ENCODE measurements at places on chromosomes 11 and 22.

GRCh38 chr11:102589047-102589459 lies 36.1 kb downstream of the MMP20 start:
- no peak for DNase-seq

GRCh38 chr11:12455938-12456337 lies 78.6 kb downstream of the PARVA start:
- DNase-seq, result no peak

- DNase-seq, result no peak
Measured at GRCh38 chr22:36129486-36130388, 30.8 kb downstream of the APOL3 start.

DNA sequence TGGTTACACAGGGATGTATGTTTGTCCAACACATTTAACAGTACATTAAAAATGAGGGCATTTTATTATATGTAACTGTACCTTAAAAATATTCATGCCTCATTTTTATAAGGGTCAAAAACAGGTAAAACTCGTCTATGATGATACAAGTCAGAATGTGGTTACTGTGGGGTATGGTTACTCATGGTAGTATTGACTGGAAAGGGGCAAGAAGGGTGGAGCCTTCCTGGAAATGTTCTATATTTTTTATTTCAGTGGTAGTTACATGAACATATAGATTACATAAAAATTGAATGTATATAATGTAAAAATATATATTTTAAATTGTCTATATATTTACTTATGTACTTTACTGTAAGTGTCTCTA lies 99.8 kb downstream of the STIM1 start:
- DNase-seq, result no peak

DNA sequence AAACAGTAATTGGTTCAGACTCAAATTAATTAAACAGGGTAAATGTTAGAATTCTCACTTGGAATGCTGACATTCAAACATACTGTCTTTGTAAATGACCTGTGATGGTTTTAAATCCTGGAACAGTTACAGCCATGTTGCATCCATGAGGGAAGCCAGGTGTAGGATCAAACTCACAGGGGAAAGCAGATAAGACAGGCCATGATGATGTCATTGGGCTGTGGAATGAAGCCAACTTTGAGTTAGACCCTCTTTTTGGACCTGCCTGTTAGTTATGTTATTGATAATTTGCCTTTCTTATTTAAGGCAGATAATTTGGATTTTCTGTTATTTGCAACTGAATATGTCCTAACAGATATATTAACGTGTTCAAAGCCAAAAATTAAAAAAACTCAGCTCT lies 39.3 kb upstream of the ABTB2 start:
- DNase-seq, result no peak

- no peak for DNase-seq
Measured at GRCh38 chr11:105577641-105578040, 32.2 kb upstream of the GRIA4 start.

DNA sequence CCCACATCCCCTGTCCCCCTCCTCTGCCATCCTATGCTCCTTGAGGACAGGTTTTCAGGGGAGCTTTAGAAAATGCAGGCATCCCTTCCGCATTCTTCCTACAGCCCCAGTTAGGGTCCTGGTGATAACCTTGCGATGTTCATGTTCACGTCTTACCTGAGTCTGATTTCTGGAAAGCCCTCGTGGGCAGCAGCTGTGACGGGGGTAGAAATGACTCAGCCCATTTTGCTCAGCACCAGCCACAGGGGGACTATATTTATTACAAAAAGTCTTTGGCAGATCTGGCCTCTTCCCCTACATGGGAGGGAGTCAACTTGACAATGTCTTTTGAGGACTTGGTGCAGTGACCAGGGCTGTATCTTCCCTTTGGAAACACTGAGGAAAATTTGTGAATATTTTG lies 12.3 kb downstream of the PKNOX2 start:
- no peak for DNase-seq

- no peak for DNase-seq
Measured at GRCh38 chr11:94997437-94997836, 23.9 kb downstream of the KDM4D start.

DNA sequence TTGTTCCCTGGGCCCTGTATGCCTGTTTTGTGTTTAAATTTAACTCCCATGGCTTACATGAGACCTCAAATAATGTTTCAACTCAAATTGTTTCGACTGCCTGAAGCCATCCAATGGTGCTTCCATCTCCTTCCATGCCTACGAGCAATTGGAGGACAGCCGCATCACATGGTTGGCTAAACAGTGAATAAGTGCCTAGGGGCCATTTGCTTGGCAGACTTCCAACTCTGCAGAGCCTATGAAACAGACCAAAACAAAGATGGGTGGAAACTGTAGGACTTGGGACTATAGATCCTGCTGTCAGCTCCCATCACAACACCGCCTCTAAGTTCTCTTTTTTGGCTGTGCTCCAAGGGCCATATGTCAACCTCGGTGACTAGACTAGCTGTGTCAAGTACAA lies 84.1 kb downstream of the PARVA start:
- no peak for DNase-seq

GRCh38 chr22:37972527-37972926 lies 11.8 kb downstream of the SOX10 start:
- DNase-seq, result no peak

DNA sequence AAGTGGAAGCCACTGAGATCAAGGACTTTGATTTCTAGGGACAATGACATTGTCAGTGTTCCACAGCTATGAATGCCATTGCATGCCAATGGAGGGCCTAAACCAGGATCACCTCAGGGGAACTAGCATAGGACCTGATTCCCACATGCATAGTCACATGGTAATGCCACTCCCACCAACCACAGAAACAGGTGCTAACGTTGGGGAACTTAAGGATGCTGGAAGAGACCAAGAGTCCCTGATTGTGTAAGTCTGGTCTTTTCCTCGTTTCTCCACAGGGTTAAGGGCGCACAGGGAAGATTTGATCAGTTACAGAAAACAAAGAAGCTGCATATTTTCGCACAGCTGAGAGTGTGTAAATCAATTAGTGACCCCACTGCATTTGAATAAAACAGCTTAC lies 59.4 kb upstream of the CD44 start:
- DNase-seq, result no peak

DNA sequence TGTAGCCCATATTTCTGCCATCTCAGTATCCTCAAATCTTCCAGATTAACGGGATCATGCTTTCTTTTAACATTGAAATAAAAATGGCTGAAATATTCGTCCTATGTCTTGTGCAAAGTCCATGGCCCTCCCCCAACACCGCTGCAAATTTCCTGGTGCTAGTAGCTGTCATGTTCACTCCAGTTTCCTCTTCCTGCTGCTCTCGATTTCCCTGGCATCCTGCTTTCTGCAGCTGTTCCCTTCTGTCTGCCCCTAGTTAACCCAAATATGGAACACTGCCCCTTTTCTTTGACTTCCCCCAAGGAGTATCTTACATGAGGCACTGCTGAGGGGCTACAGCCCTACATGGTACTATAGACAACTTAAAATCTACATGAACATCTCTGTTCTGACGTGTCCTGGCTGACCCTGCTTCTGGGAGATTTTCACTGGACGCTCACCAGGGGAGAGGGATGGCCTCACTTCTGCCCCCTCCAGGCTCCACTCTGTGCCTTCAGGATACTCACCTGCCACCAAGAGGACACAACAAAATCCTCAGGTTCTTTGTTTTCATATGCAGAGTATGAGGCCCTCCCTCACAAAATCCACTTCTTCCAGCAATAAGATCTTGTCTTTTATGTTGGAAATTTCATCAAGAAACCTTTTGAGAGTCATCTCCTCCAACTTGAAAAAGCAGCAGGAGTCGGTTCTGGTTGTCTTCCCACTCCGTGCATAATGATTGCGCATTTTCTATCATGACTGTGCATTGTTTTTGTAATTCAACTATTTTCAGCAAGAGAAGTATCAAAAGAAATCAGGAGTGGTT lies 29.5 kb upstream of the SCUBE2 start:
- DNase-seq, result no peak

DNA sequence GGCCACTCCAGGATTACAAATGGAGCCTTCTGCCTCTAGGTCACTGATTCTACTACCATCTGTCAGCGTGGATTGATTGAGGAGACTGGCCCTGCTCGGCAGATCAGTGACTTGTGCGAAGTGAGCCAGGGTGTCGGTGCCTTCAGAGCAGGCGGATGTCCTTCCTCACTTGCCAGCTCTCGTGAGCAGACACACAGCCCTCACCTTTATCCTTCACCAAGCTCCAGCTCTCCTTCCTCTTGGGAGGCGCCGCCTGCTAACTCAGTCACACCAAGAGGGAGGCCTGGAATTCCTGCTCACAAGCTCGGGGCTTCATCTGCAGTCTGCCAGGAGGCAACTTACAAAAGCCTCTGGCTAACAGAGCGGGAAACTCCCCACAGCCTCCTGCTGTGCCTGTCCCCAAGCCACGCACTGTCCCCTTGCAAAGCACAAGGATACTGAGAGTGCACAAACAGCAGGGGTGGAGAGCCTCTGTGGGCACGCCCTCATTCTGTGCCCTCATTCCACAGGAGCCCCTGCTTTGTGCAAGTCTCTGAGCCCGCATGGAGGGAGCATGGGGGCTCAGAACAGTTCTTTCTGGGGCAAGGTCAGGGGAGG lies 3.5 kb upstream of the TCF20 start:
- no peak for DNase-seq

GRCh38 chr11:46279126-46280099 lies 2.0 kb downstream of the CREB3L1 start:
- peak; percentile 70 for DNase-seq

DNA sequence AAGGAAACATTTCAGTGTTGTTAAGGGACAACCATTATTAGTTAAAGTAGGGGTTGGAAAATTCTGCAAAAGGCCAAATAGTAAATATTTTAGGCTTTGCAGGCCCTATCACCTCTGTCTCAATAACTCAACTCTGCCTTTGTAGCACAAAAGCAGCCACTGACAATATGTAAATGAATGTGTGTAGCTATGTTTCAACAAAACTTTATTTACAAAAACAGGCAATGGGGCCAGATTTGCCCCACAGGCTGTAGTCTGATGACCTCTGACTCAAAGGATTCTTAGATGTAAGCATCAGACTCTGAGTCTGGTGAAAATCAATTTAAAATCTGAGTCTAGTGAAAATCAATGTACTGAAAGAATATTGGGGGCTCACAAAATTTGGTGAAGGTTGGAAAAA lies 50.3 kb downstream of the PAK1 start:
- DNase-seq, result no peak

GRCh38 chr22:22237521-22237920 lies 7.1 kb upstream of the VPREB1 start:
- no peak for DNase-seq

- DNase-seq, result no peak
Measured at GRCh38 chr11:44010789-44011251, 37.0 kb upstream of the ACCSL start.

DNA sequence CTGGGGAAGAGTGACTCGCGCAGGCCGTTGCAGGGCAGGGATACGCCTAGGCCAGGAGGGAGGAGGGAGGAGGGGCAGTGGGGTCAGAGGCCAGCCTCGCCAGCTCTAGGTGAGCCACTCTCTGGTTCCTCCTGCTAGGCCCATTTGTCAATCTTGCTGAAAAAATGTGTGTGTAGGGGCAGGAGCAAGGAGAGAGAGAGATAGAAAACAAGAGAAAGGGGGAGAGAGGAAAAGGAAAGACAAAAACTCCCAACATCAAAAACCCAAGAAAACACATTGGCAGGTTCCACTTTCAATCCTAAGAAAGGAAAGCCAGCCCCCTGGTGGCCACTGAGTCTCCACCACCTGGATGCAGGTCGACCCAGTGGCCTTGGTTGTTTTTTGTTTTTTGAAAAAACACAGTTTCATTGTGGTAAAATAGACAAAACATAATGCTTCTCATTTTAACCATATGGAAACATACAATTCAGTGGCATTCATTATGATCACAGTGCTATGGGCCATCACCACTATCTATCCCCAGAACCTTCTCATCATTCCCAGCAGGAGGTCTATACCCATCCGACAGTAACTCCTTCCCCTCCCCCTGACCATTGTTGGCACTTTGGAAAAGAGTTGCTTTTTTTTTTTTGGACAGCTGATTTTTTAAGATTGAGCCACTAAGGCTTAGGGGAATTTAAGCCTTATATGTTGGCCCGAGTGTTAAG lies 10.9 kb downstream of the OMP start:
- peak; percentile 49 for DNase-seq

- no peak for DNase-seq
Measured at GRCh38 chr11:6096417-6096816, 11.1 kb upstream of the OR56B4 start.

GRCh38 chr11:35305670-35306382 lies 113.5 kb downstream of the SLC1A2 start:
- DNase-seq, result no peak

DNA sequence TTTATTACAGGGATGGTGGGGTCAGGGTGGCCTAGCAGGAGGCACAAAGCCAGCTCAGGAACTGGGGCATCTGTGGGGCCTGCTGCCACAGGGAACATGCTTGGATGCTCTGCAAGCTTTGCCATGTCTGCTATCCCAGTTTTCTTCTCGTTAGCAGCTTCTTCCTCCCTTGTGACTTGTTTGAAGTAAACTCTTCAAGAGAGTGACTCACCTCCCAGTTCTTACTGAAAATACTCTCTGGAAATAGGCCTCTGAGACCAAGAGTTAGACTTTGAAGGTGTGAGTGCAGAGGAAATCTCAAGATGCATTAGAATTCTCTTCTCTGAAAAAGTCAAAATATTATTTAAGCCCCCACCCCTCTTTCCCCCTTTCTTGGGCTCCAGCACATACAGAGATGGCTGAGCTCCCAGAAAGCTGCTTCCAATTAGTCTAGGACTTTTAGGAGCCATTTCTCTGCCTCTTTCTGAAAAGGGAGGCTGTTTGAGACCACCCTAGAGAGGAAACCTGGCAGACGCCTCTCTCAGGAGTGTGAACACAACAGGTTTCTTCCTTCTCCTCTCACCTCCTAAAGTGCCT lies 15.1 kb downstream of the CWC15 start:
- peak; percentile 13 for DNase-seq

Data from G401 (cell line).